ENCODE measurements at places on chromosomes 16 and 17. TPM values are rescaled to one million over a fixed set of nuclear protein-coding genes. Genes with fewer than 3 reads are reported as not detected.

Gene CCL1
- total RNA-seq, result not detected

Gene PPY
- not detected for total RNA-seq

Gene CRHR1
- total RNA-seq, result 0.40 TPM

Gene FA2H
- 1.3 TPM for total RNA-seq

Gene MYL4
- total RNA-seq, result not detected

Gene CRYBA1
- not detected for total RNA-seq

Gene CHAD
- not detected for total RNA-seq

Gene PLXDC1
- 3.1 TPM for total RNA-seq

DNA sequence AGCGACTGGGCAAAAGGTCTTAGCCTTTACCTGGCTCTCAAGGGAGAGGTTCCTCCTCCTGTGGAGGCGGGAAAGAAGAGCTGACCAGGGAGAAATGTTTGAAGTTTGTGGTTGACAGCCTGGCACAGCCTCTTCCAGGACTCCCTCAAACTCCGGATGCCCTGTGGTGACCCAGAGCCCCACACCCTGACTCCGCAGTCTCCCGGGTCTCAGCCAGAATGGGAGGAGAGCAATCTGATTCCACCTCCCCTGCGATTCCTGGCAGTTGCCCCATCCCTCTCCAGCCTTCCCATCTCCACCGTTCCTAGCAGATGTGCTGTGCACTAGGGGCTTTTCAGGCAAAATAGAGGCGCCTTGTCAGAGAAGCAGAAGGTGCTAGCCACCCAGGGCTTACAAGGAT lies 5.5 kb upstream of the DNAI2 start:
- no peak for ATAC-seq

GRCh38 chr16:4328046-4328781 lies 12.3 kb downstream of the GLIS2 start:
- peak; percentile 61 for ATAC-seq

GRCh38 chr16:86176462-86176861 lies 277.5 kb downstream of the IRF8 start:
- no peak for ATAC-seq

DNA sequence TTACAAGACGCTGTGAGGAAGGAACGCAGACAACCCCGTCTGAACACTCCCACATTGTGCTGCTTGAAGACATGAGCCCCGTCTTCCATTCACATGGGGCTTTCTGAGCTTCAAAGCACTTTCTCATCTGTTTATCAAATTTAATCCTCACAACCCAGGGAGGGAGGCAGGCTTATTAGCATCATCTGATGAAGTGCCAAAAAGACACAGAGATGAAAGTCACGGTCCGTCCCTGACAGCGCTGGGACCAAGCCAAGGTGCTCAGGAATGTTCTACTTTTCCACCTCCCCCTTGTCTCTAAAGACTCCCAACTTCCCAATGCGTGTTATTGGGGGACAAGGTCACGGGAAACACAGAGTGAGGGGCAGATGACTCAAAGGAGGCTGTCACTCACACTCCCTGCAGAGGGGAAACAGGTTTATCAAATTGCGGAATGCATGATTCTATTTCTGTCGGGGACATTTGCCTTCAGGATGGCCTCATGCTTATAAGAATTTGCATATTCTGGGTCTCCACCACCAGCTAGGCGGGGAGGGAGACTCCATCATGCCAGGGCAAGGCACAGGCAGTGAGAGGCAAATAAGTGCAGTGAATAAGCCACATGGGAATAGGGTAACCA lies 10.7 kb downstream of the XYLT1 start:
- no peak for ATAC-seq

DNA sequence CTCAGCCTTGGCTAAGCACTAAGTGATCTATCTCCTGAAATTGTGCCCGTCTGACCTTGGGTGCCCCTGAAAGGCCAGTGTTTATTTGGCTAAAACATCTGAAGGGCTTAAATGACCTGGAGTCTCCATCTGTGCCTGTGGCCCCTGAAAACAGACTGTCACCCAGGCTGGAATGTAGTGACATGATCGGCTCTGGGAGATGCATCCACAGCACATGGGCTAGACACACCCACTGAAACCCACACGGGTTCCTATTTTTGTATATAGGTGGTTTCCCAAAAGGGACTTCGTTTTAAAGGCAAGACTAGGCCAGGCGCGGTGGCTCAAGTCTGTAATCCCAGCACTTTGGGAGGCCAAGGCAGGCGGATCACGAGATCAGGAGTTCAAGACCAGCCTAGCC lies 13.5 kb downstream of the CEP295NL start:
- ATAC-seq, result no peak

DNA sequence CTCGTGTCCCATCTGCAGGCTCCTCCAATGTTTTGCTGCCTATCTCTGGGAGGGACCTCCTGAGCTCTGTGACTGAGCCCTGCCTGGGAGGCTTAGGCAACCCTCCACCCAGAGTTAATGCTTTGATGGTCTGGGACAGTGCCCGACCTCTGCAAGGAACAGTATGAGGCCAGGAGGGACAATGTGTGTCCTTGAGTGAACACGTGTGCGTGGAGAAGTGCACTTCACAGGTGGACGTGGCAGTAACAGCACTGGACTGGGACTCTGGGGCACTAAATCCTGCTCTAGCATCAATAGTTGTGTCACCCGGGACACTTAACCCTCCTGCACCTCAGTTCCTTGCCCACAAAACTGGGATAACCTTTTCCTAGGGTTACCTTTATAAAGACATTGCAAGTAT lies 4.6 kb downstream of the UBTF start:
- ATAC-seq, result no peak

GRCh38 chr17:83082424-83082823 lies 3.0 kb downstream of the METRNL start:
- no peak for ATAC-seq

GRCh38 chr16:27739606-27740357 lies 189.8 kb downstream of the KATNIP start:
- no peak for ATAC-seq

- no peak for ATAC-seq
Measured at GRCh38 chr17:68576137-68576536, 25.0 kb downstream of the FAM20A start.

GRCh38 chr17:306536-307294 lies 45.9 kb downstream of the RPH3AL start:
- ATAC-seq, result no peak

- peak; percentile 58 for ATAC-seq
Measured at GRCh38 chr17:80219013-80219762, 945 bp downstream of the SGSH start.

- ATAC-seq, result no peak
Measured at GRCh38 chr17:2694381-2695242, 17.0 kb downstream of the CLUH start.

- ATAC-seq, result no peak
Measured at GRCh38 chr17:43562679-43563599, 16.8 kb upstream of the ETV4 start.

- ATAC-seq, result peak; percentile 56
Measured at GRCh38 chr17:57455063-57455914, 199.0 kb downstream of the MSI2 start.

GRCh38 chr17:14197057-14197456 lies 39.6 kb downstream of the CDRT15 start:
- ATAC-seq, result no peak

GRCh38 chr16:30949650-30950515 lies 1.0 kb downstream of the ORAI3 start:
- peak; percentile 86 for ATAC-seq

DNA sequence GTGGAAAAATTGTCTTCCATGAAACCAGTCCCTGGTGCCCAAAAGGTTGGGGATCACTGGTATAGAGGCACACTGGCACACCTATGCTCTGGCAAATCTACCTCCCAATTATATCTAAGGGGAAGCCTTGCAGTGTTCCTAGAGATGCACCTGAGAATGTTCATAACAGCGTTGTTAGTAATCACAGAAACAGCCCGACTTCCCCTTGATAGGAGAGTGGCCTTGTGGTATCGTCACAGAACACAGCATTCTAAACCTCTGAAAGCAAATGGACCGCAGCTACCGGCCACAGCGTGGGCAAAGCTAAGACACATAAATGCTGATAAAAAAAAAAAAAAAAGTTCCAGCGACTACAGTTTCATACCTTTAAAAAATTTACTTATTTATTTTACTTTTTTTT lies 39.1 kb upstream of the ADGRG1 start:
- no peak for ATAC-seq

DNA sequence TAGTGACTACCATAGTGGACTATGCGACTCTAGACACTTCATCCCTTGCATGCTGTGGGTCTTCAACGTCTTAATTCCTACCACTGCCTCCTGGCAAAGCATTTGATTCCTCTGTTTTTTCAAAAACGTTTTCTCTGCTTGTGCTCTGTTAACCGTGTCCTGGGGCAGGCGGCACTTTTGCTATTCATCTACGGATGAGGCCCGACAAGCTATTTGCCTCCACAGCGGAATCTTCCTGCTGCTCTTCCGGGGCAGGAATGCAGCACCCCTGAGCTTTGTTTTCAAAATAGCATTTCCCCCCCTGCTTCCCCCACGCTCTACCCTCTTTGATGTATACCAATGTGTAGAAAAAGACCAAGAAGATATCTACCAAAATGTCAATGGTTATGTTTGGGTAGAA lies 39.8 kb upstream of the METTL16 start:
- no peak for ATAC-seq

GRCh38 chr17:1724869-1725641 lies 551 bp downstream of the WDR81 start:
- ATAC-seq, result peak; percentile 52
